ENCODE measurements at places on chromosomes 11 and 22.
A peak's percentile ranks its signal among the peaks of the same experiment; 100 is the strongest.

GRCh38 chr11:6631361-6631890 is 12.2 kb upstream of the TPP1 start:
- no peak for DNase-seq

GRCh38 chr11:12746593-12747097 is 72.4 kb downstream of the TEAD1 start:
- no peak for DNase-seq

- DNase-seq = no peak
Measured at GRCh38 chr22:19996694-19997384, 19.8 kb downstream of the ARVCF start.

DNA sequence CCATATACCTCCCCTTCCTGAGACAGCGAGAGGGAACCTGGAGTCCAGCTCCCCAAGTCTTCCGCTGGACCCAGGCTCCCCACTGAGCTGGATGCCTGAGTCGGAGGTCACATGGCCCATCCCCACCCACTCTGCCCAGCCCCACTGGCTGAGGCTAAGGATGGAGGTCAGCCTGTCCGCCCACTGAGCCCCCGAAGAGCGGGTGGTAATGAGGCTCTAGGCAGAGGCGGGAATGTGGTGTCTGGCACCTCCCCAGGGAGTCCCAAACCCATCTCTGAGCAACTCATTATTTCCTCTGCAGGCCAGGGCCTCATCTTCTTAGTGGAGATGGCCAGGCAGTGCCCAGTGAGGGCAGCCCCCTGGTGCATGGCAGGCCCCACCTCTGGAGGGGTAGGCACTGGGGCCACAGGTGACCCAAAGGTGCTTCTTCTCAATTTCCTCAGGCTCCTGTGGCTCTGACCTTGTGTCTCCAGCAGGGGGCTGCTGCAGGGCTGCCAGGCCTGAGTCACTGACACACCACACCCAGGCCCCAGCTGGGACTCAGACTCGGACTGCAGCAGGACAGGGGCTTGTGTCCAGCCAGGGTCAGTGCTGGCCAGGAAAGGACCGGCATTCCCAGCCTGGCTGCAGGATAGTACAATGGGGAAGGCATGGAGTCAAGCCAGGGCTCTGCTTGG is 10.2 kb upstream of the PDE2A start:
- DNase-seq = no peak

- no peak for DNase-seq
Measured at GRCh38 chr11:76772100-76772782, 10.9 kb upstream of the TSKU start.

GRCh38 chr11:117092951-117093590 is 5.2 kb downstream of the SIK3 start:
- no peak for DNase-seq

DNA sequence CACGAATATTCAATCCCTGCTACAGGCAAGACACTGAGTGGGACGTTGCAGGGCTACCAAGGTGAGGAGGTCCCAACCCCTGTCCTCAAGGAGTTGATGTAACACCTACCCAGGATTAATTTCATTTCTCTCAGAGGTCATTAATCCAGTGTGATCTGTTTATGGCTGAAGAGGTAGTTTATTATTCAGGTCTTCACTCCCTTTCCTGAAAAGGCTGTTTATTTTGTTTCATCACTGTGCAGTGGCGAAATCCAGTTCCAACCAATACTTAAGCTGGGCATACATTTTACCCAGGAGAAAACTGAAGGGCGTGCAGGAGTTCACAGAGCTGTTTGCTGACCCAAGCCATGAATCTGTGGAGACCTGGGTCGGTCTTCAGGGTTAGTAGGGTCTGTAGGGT is 2.7 kb upstream of the PTPRJ start:
- no peak for DNase-seq

- no peak for DNase-seq
Measured at GRCh38 chr11:73152861-73153483, 10.9 kb upstream of the FCHSD2 start.

GRCh38 chr11:14075118-14076078 is 112.9 kb downstream of the SPON1 start:
- no peak for DNase-seq

DNA sequence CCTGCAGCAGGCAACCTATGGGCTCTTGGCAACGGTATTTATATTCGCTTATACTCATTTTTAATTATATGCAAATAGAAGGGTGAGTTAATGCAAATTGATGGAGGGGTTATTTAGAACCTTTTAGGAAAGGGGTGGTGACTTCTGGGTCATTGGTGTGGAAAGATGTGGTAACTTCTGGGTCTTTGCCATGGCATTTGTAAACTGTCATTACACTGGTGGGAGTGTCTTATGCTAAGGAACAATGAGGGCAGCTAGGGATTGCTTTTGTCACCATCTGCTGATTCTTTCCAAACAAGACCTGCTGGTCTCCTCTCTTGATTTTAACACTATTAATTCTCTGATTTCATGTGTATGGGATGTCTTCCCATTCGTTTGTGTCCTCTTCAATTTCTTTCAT is 11.7 kb upstream of the KAT5 start:
- DNase-seq = no peak

- no peak for DNase-seq
Measured at GRCh38 chr11:2399488-2400068, 972 bp upstream of the TSSC4 start.

GRCh38 chr11:70628855-70629844 is 230.8 kb downstream of the CTTN start:
- peak; percentile 42 for DNase-seq

- no peak for DNase-seq
Measured at GRCh38 chr11:75159151-75159953, 8.4 kb downstream of the SLCO2B1 start.

DNA sequence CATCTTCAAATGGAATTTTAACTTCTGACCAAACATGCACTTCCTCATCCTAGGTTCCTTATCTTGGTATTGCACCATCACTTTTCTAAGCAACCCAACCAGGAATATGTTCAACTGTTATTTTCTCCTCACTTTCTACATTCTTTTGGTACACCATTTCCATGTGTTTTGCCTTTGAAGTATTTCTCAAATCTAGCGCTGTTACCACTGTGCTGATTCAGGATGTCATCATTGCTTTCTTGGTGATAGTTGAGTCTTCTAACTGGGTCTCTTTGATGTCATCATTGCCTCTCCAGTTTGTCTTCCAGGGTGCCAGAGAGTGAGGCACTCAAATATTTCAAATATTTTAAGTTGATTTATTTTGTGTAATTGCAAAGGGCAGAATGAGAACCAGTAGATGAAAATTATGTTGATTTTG is 47.5 kb downstream of the HORMAD2 start:
- no peak for DNase-seq

GRCh38 chr11:132632641-132633124 is 899.6 kb downstream of the OPCML start:
- no peak for DNase-seq

DNA sequence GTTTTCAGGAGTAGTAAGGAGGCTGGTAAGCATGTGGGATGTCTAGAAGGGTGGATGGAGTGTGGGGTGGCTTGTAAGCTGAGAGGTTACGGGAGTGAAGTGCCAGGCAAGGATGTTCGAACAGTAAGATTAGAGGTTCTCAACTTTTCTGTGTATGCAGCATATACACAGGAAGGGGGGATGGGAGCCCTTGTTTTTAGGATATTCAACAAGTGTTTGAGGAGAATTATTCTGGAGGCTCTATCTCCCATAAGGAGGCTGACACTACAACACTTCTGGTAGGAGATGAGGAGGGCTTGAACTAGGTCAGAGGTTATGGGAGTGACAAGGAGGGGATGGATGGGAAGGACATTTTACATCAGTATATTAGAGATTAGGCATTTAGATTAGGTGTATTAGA is 109.5 kb downstream of the TEAD1 start:
- DNase-seq = no peak

- DNase-seq = no peak
Measured at GRCh38 chr22:25114369-25115362, 85.0 kb upstream of the CRYBB3 start.

GRCh38 chr11:45606514-45607281 is 58.7 kb downstream of the CHST1 start:
- DNase-seq = no peak

DNA sequence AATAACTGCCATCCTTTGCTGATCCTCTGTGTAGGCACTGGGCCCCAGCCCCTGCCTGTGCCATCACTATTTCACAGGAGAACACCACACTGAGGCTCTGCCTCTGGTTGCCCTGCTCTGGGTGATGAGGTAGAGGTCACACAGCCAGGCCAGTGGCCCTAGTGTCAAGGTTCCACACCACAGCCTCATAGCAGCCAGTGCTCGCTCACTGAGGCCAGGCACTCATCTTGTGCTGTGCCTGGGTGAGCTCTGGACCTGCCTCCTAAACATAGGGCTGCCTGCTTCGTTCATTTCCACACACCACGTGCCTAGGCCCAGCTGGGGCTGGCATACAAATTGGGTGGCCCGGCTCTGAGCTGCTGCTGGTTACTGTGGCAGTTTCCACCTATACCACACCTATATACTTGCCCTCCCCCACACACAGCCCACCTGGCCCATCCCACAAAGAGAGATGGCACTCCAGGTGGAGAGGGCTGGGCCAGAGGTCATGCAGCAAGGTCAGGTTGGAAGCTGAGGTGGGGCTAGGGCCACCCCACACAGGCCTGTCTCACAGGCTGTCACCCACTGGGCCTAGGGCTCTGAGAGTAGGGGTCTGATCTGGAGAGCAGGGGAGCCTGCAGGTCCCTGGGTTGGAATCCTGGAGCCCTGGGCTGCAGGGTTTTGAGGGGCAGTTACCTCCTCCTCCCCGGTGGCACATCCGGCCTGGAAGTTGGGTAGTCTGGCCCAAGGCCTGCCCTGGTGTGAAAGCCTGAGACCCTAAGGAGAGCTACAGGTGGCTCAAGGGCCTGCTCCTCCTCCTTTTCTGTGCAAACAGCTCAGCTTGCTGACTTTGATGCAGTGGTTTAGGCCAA is 11.2 kb downstream of the KCNQ1OT1 start:
- no peak for DNase-seq

GRCh38 chr22:47204002-47204979 is 441.8 kb downstream of the TBC1D22A start:
- no peak for DNase-seq

- no peak for DNase-seq
Measured at GRCh38 chr11:64854534-64855502, 10.4 kb upstream of the CDC42BPG start.

- DNase-seq = no peak
Measured at GRCh38 chr22:30188911-30189310, 57.6 kb downstream of the LIF start.

DNA sequence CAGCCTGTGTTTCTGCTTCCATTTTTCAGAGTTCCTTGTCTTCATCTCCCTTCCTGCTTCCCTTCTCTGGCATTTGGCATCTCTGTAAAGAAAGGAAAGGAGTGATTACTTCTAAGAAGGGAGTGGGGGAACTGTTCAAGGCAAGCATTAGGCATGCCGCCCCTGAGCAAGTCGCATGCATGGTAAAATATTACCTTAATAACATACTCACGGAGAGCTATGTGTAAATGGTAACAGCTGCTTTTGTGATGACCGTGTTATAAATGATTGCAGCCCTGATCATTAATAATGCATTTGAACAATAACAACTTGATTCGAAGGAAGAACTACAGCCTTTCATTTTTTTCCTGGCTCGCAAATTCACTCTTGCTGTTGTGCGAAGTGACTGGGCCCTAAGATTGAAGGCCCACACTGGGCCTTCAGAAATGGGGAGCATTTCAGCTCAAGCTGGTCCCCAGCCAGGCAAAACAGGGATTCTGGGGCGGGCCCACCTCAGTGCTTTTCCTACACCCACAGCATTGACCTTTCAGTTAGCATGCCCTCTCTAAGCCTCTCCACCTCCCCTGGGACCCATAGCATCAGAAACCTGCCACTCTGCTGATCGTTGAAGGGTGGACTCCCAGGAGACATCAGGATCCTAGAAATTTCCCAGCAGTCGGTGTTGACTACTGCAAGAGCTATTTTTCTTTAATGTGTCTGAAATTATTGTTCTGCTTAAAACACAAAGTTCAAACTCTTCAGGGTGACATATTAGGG is 263.0 kb upstream of the CADM1 start:
- no peak for DNase-seq

GRCh38 chr11:96234866-96235441 is 108.0 kb downstream of the MAML2 start:
- no peak for DNase-seq

GRCh38 chr11:15769203-15769602 is 587.1 kb downstream of the SOX6 start:
- DNase-seq = no peak

DNA sequence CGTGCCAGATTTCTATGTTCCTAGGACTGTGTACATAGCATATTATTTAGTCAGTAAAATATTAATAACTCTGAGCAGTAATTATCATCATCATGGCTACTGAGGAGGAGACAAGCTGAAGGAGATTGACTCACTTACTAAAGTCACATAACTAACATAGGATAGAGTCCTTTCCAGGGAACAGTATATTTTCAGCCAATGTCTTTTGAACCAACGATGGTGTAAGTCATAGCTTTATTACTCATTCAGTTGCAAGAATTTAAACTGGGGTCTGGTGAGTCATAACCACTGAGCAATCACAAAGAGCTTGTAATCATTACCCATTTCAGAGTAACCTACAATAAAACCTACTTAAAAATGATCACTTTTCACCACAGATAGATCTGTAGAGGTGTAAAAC is 1564.8 kb upstream of the TENM4 start:
- no peak for DNase-seq

DNA sequence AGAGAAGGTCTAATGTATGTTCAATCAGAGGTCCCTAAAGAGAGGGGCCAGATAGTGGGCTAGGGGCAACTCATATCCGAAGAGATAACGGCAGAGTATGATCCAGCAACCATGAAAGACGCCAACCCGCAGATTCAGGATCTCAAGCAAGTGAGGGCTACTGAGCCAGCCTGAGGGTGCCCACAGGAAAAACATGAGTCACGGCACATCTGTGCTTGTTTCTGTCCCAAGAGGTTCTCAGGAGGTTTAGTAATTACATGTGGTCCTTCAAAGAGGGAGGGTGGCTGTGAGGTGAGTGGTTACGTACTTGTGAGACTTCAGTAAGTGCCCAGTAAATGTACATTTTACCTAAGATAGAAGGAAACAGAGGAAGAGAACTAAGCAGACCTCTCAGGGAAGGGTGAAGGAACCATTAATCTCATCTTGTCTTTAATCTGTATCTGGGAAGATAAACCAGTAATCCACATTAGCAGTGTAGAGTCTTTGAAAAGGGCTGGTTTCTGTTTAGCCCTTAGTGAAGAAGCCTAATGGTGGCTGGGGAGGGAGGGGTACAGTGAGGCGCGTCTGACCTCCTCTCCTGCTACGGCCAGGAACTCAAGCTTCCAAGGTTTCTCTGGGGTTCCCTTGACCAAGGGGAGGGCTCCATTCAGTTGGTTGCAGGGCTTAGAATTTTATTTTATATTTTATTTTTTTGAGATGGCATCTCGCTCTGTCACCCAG is 10.2 kb downstream of the SIRT3 start:
- DNase-seq = no peak

GRCh38 chr22:38710351-38710750 is 4.6 kb downstream of the GTPBP1 start:
- no peak for DNase-seq

- DNase-seq = no peak
Measured at GRCh38 chr11:115249061-115249578, 255.1 kb downstream of the CADM1 start.

- no peak for DNase-seq
Measured at GRCh38 chr22:32311551-32312071, 46.1 kb upstream of the RFPL3 start.

Measured in hippocampal formation (tissue), 2 donors.